NCI-H2029 treated with DMSO at 0.1 percent for 48 hours (cell line): ENCODE measurements at places on chromosomes 1 and 21.

GRCh38 chr1:60895252-60895651, 187.1 kb upstream of the NFIA start:
- DNase-seq, result no peak

- no peak for DNase-seq
Observed at GRCh38 chr1:94101613-94102525, 19.1 kb downstream of the ABCA4 start.

- no peak for DNase-seq
Observed at GRCh38 chr21:33644383-33645074, 2.2 kb downstream of the ITSN1 start.

GRCh38 chr1:84442256-84442655, 36.8 kb upstream of the RPF1 start:
- DNase-seq, result no peak

DNA sequence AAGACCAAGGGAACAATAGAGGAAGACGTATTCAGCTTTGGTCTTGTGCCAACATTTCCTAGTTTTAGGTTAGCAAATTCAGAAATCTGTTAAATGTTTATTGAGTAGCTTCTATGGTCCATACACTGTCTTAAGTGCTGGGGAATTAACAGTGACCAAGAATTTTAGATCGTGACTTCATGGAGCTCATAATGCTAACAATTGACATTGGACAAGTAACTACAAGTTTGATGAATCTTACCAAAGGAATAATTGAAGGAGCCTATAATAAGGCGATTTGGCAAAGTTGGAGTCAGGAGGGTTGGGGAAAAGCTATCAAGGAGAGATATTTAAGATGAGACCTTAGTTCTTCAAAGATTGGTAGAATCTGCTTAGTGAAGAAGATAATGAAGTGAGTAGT, 1.4 kb upstream of the SLAMF9 start:
- no peak for DNase-seq

DNA sequence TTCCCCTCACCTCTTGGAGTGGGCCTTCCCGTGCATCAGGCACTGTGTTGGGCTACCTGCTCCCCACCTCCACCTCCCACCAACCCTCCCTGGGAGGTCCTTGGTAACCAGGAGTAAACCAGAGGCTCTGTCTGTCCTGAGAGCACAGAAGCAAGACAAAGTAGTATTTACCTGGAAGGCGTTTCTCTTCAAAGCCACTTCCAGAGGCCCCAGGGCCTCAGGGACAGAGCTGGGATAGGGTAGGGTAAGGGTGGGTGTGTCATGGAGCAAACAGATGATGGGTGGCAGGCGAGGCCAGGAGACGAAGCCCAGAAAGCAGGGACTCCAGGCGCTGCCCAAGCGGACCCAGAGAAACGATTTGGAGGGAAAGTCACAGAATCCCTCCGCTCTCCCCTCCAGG, 77.2 kb upstream of the TARDBP start:
- DNase-seq, result no peak

DNA sequence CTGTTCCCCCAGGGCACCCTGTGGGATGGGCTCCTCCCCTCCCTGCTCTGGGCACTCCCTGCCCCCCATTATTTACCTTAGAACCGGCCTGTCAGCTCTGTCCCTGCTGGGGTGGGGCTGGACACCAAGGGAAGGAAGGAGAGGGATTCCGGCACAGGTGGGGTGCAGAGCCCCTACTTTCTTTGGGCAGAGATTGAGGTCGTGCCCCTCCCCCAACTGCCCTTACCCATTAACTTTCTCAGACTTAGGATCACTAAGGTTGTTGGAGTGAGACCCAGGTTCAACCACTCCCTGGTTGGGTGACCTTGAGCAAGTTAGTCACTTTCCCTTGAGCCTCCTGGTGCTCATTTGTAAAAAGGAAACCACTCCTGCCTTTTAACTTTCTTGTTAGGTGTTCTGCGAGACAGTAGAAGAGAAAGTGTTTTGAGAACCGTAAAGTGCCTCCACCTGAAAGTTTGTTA, 57.0 kb upstream of the SYNC start:
- DNase-seq, result no peak

GRCh38 chr1:220789532-220790147, 2.9 kb downstream of the MTARC1 start:
- no peak for DNase-seq

DNA sequence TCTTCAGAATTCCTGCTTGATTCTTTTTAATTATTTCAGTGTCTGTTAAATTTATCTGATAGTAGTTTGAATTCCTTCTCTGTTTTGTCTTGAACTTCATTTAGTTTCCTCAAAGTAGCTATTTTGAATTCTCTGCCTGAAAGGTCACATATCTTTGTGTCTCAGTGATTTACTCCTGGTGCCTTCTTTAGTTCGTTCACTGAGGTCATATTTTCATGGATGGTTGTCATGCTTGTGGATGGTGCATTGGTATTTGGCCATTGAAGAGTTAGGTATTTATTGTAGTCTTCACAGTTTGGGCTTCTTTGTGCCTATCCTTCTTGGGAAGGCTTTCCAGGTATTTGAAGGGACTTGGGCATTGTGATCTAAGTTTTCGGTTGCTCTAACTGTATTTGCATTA, 267.9 kb downstream of the HHAT start:
- no peak for DNase-seq

DNA sequence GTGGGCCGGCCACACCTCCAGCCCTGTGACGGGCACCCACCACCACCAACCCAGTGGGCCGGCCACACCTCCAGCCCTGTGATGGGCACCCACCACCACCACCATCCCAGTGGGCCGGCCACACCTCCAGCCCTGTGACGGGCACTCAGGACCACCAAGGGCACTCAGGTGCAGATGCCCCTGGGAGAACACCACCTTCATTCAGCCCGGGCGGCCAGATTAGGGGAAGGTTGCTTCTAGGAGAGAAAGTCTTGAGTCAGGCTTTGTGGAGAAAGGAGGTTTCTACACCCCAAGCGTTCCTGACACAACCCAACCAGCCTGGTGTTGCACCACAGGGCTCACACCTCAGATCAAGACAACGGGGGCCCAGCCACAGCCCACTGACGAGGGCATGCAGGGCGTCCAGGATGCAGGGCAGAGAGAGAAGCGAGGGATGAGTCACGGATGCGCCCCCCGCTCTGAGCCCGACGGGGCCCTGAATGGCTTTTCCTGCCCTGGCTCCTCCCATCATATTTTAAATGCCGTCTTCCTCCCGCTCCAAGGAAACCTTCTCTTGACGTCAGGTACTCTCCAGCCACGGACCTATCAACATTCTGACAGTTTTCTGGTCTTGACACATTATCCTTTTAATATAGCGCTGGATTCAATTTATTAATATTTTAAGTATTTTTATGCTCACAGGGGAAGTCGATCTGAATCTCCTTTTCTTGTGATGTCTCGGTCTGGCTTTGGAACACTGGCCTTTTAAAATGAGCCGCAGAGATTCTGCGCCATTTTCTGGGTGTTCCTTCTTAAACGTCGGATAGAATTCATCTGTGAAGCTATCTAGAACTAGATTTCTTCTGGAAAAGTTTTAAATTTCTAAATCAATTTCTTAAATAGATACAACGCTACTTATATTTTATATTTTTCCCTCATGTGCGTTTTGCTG, 631 bp upstream of the SPATC1L start:
- DNase-seq, result peak; percentile 67

- no peak for DNase-seq
Observed at GRCh38 chr1:155929057-155929456, 5.2 kb downstream of the KHDC4 start.

GRCh38 chr21:31283025-31283424, 61.0 kb downstream of the TIAM1 start:
- no peak for DNase-seq

DNA sequence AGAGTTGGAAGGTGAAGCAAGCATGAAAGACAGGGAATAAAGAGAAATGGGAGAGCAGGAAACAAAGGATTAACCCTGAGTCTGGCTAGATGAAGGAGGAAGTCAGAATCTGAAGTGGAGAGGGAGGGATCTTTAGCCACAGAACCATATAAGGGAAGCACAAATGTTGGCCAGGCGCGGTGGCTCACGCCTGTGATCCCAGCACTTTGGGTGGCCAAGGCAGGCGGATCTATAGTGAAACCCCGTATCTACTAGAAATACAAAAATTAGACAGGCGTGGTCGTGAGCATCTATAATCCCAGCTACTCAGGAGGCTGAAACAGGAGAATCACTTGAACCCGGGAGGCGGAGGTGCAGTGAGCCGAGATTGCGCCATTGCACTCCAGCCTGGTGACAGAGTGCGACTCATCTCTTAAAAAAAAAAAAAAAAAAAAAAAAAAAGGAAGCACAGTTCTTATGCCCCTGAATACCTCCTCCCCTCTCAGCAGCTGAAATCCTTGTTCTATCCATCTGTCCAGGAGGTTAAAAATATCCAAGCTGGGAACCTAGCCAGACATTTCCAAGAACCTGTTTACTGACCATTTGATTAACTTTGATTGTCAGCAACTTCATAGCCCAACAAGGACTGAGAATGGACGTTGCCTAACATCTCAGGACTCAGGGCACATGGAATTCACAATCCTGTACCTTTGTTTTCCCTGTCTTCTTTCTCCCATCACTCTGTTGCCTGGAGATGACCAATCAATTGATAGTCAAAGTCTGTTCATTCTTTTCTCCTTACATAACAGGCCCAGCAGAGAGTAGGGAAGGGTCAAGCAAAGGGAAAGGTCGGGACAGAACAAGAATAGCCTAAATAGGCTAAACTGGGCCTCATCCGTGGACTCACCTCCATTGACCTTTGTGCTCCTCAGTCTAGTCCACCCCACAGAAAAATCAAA, 10.6 kb downstream of the TXNIP start:
- DNase-seq, result peak; percentile 97

DNA sequence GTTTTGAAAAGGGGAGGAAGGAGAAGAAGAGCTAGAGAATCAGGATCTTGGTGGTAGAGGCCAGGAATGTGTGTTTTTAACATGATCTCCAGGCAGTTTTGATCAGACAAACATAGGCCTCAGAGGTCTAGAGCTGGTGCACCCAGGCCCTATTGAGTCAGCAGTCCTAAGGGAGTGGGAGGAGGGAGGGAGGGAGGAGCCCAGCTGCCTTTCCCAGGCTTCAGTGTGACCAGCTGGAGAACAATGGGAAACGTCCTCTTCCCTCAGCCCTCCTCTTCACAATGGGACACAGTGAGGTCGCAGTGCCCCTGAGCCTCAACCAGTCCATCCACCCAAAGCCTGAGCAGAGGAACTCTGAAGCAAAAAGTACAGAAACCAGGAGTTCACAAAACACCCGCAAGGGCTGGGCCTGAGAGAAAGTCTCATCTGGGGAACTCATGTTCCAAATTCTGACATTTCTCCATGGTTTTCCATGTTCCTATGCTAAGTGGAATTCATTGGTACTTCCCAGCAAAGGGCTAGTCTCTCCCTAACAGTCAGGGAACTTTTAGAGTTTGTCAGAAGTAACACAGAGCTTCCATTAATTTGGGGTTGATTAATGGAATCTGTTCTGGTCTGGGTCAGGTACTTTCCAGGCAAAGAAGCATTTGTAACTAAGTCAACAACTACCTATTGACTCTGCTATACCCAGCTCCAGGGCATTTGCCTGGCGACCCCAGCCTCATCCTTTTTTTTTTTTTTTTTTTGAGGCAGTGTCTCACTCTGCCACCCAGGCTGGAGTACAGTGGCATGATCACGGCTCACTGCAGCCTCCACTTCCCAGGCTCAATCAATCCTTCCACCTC, 37.5 kb downstream of the ELAPOR1 start:
- DNase-seq, result no peak

- no peak for DNase-seq
Observed at GRCh38 chr1:85615586-85616363, 35.2 kb downstream of the CCN1 start.

DNA sequence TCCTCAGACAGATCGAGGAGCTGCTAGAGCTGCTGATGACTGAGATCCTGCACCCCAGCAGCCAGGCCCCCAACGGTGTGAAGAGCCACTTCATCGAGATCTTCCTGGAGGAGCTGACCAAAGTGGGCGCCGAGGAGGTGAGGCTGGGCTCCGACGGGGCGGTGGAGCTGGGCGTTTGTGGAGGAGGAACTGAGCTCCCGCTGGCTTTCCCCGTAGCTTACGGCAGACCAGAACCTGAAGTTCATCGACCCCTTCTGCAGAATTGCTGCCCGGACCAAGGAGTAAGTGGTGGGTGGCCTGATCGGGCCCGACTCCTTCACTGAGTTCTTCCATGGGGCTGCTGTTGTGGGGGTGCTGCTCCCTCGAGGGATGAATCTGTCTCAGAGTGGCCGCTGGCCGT, 8.0 kb downstream of the RRP1 start:
- no peak for DNase-seq

GRCh38 chr1:168696125-168696760, 32.8 kb downstream of the DPT start:
- no peak for DNase-seq

- no peak for DNase-seq
Observed at GRCh38 chr1:65658122-65658521, 134.6 kb upstream of the PDE4B start.

DNA sequence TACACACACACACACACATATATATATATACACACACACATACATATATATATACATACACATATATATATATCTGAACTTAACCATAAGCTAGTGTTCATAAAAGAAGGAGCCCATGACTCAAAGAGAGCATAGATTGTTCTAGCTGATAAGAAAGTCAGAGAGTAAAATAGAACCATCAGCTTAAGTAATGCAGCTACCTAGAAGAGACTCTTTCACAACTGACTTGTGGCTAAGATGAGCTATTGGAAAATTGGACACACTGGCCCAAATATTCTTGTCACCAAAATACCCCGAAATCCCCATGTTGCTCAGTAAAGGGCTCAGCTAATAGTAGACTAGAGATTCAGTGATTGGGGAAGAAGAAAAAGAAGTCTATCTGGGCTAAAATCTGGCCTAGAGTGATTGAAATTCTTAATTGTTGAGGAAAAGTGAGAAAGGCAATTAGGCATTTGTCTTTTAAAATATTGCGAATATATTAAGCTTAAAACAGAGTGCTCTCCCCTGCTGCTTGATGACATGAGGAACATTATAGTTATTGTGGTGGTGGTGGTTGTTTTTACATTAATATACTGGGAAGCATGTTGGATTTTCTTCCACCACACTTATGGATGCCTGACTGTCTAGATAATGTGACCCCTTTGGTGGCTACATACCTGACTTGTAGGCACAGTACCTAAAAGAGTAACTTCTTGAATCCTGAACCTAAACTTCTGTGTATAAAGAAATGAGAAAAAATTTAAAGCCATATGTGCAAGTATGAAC, 6.3 kb downstream of the SLAMF1 start:
- no peak for DNase-seq

DNA sequence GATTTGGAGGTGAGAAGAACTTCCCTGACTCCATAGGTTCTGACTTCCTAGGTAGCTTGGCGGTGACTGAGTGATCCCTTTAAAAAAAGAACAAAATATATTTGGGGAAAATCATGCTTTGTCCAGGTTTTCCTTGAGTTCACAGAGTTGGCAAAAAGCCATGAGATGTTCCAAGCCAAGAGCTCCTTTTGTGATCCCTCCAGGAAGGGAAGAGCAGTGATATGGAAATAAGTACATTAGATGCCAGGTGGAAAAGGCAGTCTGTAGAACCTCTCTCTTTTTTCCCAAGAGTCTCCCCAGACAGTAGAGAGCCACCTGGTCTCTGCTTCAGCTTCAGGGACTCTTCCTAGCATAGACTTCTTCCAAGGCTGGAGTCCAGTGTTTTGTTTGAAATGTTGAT, 10.2 kb downstream of the TLCD4 start:
- peak; percentile 21 for DNase-seq
